ENCODE measurements at places on chromosomes 1 and 21. TPM values are rescaled to one million over a fixed set of nuclear protein-coding genes. Genes with fewer than 3 reads are reported as not detected.

- DNase-seq, result no peak
Measured at GRCh38 chr1:73033640-73034039, 751.3 kb upstream of the NEGR1 start.

GRCh38 chr1:117611894-117612483 is 6.1 kb downstream of the TENT5C start:
- peak; percentile 24 for DNase-seq

DNA sequence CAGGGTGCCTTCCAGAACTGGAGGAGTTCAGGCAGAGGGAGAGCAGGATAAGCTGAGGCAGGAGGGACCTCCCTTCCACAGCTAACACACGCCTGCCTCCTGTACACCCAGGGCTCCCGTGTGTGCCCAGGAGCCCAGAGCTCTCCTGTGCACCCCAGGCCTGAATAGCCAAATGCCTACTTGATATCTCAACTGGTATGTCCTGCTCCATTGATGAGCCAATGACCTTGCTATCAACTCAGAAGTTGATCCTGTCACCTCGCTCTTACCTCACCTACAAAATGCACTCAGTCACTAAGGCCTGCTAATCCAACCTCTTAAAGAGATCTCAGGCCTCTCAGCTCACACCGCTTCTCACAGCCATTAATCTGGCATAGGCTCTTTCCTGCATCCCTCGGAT is 7.1 kb downstream of the ECHDC2 start:
- DNase-seq, result no peak

Gene TMEM200B
- 14.8 TPM for total RNA-seq

DNA sequence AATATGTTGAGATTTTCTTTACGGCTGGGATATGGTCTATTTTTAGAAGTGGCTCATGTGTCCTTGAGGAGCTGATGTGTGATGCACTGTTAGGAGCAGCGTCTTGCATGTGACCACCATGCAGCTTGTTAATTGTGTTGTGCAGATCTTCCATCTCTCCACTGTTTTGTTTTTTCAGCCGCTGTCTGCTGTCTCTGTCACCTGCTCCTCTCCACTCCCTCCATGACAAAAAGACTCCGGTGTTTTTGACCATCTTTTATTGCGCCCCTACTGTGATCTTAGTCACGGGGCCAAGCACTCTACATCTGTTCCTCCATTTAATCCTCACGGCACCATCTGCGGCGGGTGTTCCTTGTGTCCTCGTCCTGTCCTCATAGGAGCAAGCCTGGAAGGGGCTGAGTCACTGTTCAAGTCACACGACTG is 51.8 kb downstream of the ADARB1 start:
- no peak for DNase-seq

- peak; percentile 33 for DNase-seq
Measured at GRCh38 chr1:179228783-179229213, 679 bp downstream of the ABL2 start.

GRCh38 chr1:6554907-6555778 is at the start of gene TAS1R1:
TSS of gene TAS1R1 (plus strand) at chr1:6555307. CDS start at chr1:6555374, 67 bp downstream.
- no peak for DNase-seq

GRCh38 chr1:89548122-89548857 is 23.7 kb downstream of the LRRC8B start:
- DNase-seq, result no peak

- DNase-seq, result no peak
Measured at GRCh38 chr1:60620087-60620486, 462.3 kb upstream of the NFIA start.

DNA sequence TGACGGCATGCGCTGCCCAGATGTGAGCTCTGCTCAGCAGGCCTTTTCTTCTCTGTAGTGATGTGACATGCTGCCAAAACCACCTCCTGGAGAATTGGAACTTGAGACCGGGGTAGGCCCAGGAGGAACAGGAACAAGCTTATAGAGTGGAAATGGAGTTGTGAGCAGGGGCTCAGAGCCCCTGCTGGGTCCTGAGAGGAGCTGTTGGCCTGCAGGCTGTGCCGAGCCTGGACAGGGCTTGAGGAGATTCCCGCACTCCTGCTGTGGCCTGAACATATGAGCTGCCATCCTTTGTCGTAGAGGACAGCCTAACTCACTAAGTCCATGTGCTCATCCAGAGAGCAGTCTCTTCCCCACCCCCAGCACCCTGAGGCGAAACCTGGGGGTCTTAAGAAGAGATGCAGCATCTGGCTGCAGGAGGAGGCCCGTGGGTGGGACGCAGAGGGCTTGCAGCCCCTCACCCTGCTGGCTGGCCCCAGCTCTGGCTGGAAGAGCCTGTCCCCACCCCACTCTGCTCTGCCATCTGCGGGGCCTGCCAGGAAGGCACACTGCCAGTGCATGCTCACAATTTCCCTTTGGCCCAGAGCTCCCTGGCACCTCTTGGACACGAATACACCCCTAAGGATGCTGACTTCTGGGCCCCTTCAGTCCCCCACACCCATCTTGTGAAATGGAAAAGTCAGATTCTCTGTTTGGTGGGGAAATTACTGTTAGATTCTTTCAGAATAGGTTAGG is 42.5 kb downstream of the PTPRF start:
- DNase-seq, result no peak

GRCh38 chr1:232893481-232894313 is 56.7 kb upstream of the NTPCR start:
- peak; percentile 10 for DNase-seq

DNA sequence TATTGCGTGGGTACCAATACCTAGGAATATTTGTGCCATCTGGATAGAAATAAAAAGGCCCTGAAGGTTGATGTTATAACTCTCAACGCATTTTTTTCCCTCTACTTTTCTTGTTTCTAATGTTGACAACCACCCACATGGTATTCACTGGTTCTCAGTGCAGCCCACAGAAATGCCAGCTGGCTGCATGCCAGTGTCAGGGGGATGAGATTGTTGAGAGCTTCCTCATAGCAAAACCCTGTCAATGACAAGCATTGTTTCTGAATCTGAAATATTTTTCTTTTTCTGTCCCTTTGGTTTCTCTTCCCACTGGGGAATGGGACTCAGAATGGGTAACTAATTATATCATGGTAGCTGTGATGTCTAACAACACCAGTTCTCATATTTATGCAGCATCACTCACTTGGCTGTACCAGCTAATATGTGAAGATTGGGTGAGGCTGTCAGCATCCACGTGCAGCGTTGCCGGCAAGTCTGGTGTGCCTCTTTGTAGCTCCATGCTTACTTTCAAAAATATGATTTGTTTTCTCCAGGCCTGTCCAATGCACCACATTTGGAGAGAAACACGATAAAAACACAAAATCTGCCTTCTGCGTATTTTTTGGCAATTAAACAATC is 284.6 kb downstream of the PTBP2 start:
- DNase-seq, result peak; percentile 13

DNA sequence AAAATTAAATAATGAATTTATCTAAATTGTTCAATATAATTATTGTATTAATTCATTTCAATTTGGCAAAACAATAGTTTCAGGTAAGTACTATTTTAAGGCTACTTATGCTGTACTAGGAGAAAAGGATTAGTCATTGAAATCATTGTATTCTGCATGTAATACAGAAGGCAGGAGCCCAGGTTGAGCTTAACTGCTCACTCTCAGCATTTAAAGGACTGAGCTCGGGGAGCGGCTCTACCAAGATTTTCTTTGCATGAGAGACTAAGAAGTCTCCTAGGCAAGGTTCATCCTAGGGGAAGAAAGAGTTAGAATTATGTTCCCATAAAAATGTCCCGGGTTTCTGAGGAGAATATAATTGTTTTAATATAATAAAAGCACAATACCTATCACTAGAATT is 112.5 kb downstream of the CYYR1 start:
- no peak for DNase-seq

Gene KCNE2
- total RNA-seq, result not detected

- no peak for DNase-seq
Measured at GRCh38 chr1:4421986-4422385, 232.4 kb upstream of the AJAP1 start.

Gene CFAP141
- total RNA-seq, result not detected

DNA sequence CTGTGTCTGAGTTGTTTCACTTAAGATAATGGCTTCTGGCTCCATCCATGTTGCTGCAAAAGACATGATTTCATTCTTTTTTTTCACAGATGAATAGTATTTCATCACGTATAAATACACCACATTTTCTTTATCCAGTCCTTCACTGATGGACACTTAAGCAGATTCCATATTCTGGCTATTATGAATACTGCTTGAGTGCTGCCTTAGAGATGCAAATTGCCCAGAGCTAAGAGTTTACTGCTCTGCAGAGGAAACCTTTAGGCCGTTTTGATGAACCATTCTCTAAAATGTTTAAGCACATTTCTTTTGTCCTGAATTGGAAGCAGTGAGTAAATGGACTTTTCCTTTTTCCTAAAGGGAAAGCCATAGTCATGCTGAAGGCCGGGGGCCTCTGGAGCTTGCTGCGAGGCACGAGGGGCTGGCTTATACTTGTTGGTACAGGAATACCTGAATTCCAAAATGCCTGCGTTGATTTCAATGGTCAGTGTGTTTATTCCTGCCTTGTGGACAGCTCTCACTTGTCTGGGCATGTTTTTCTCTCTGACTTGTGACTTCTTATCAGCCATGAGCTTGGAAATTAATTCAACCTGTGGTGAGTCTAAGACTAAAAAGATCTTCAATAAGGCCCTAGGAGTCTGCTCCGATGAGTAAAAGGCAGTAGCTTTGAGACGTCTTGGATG is 201.0 kb upstream of the MAP1LC3C start:
- no peak for DNase-seq

Gene DFFB
- 4.7 TPM for total RNA-seq

DNA sequence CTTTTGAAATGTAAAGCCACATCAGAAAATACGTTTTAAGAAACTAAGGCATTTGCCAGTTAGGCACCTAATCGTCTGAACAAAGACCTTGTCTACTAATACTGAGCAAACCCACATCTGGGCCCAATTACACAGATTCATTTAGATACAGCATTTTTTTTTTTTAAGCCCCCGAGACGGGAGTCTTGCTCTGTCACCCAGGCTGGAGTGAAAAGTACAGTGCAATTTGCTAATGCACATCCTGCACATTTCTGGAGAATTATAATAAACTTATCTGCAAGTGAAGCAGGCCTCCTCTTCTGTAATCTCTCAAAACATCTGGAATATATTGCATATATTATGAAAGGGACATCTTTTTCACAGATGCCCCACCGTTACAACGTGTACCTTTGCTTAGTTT is 3.3 kb downstream of the RSRP1 start:
- DNase-seq, result no peak

Gene PLEKHG5
- total RNA-seq, result 11.2 TPM

DNA sequence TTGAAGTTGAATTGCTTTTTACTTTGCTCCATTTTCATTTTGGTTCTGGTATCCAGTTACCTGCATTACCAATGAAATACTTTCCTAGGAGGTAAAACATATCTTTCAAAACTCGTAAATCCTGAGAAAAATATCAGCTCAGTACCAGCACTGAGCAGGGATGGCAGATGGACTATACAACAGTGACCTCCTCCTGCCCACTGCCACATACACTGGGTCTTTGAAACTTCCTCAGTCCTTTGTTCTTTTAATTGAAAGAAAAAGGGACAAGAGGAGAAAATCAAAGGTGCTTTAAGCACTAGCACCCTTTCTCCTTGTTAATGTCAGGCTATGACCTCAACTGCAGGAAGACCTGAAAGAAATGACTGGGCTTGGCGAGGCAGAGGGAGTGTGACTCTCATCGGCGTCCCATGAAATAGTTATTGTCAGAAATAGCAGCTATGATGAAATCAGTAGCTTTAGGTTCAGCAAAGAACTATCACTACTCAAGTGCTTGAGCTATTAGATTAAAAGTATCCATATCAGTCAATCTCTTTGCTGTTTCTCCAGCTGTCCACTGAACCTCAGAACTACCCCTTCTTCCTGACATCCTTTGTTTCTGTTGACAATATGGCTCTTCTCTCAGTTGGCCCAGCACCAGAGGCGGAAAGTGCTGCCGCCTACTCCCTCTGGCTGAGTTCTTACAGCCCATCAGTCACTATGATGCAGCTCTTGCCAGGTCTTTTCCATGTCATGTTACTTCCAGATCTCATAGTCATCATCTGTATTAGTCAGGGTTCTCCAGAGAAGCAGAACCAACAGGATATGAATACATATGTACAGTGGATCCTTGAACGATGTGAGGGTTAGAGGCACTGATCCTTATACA is 207.0 kb upstream of the MAP1LC3C start:
- DNase-seq, result no peak

Gene NGF
- total RNA-seq, result 1.6 TPM

Gene OR6K3
- total RNA-seq, result not detected

DNA sequence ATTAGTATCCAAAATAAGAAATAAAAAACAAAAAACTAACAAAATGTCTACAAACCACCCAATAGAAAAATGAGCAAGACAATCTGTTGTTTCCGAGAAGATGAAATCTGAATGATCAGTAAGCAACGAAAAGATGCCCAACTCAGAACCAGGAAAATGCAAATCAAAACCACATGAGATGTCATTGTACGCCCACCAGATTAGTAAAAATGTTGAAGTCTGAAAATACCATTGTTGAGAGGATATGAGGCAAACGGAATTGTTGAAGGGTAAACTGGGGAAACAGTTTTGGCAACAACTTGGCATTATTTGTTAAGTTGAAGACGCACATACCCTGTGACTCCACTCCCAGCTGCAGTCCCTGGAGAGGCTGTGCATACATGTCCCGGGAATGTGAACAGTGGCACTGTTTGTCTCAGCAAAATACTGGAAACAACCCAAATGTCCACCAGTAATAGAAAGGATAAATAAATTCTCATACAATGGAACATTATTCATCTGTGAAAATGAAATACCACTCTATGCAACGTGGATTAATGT is 10.6 kb downstream of the ZBTB17 start:
- DNase-seq, result peak; percentile 57

All from fibroblast of villous mesenchyme (primary cell).